Spinal cord (tissue), 10 donors: ENCODE measurements at places on chromosomes 4 and X. TPM values are rescaled to one million over a fixed set of nuclear protein-coding genes. Genes with fewer than 3 reads are reported as not detected.

Gene PABPC1L2A
- total RNA-seq: 4.1 TPM

Gene CITED1
- total RNA-seq: 6.3 TPM

Gene PABPC4L
- 3.9 TPM for total RNA-seq

Gene PRSS12
- 26.7 TPM for total RNA-seq

Gene ARX
- total RNA-seq: 0.61 TPM
